Tibial nerve (tissue), 4 donors: ENCODE measurements at places on chromosomes 7 and 10.

- peak overlapping the region; percentile 64 for H3K4me3 ChIP-seq
- H3K27me3 ChIP-seq = no peaks in the 10 kb centered on the region
- no peaks in the 10 kb centered on the region for H3K36me3 ChIP-seq
- peaks cover 4% of the 10 kb centered on the region for H3K4me1 ChIP-seq
- peak overlapping the region; percentile 87 for H3K27ac ChIP-seq
Observed at GRCh38 chr10:29734962-29735627, 100.3 kb upstream of the SVIL start.

- no peak for DNase-seq
- H3K36me3 ChIP-seq = no peaks in the 10 kb centered on the region
- H3K4me1 ChIP-seq = peaks cover 8% of the 10 kb centered on the region
- H3K27me3 ChIP-seq = no peaks in the 10 kb centered on the region
Observed at GRCh38 chr7:116122972-116123595, 87.3 kb upstream of the TES start.

GRCh38 chr7:69814421-69814962 is 216.2 kb downstream of the AUTS2 start:
- no peaks in the 10 kb centered on the region for H3K36me3 ChIP-seq
- peaks cover 58% of the 10 kb centered on the region for H3K4me1 ChIP-seq
- peak overlapping the region; percentile 38 for H3K27ac ChIP-seq
- no peak overlapping the region for H3K4me3 ChIP-seq
- DNase-seq = no peak
- no peaks in the 10 kb centered on the region for H3K27me3 ChIP-seq

GRCh38 chr10:110460111-110460809 is 37.4 kb upstream of the DUSP5 start:
- peak overlapping the region; percentile 21 for H3K27ac ChIP-seq
- no peak overlapping the region for H3K4me3 ChIP-seq
- DNase-seq = no peak
- no peaks in the 10 kb centered on the region for H3K4me1 ChIP-seq

GRCh38 chr10:20396205-20396604 is 500.9 kb downstream of the NEBL start:
- H3K36me3 ChIP-seq = no peaks in the 10 kb centered on the region
- H3K27ac ChIP-seq = no peak overlapping the region
- no peak overlapping the region for H3K4me3 ChIP-seq
- H3K27me3 ChIP-seq = no peaks in the 10 kb centered on the region

DNA sequence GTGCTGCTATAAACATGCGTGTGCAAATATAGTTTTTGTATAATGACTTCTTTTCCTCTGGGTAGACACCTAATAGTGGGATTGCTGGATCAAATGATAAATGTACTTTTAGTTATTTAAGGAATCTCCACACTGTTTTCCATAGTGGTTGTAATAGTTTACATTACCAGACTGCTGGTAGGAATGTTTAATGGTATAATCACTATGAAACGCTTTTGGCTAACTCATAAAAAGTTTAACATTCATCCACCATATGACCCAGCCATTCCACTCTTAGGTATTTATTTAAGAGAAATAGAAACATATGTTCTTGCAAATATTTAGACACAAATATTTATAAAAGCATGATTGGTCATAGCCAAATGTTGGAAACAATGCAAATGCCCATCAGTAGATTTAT is 32.1 kb upstream of the TFEC start:
- H3K4me3 ChIP-seq = no peak overlapping the region
- H3K4me1 ChIP-seq = no peaks in the 10 kb centered on the region
- no peak for DNase-seq
- no peak overlapping the region for H3K27ac ChIP-seq
- no peaks in the 10 kb centered on the region for H3K27me3 ChIP-seq
- H3K36me3 ChIP-seq = no peaks in the 10 kb centered on the region

- no peaks in the 10 kb centered on the region for H3K36me3 ChIP-seq
- H3K4me1 ChIP-seq = no peaks in the 10 kb centered on the region
- H3K4me3 ChIP-seq = no peak overlapping the region
- DNase-seq = no peak
- no peaks in the 10 kb centered on the region for H3K27me3 ChIP-seq
Observed at GRCh38 chr7:119283353-119283752, 989.6 kb upstream of the KCND2 start.

DNA sequence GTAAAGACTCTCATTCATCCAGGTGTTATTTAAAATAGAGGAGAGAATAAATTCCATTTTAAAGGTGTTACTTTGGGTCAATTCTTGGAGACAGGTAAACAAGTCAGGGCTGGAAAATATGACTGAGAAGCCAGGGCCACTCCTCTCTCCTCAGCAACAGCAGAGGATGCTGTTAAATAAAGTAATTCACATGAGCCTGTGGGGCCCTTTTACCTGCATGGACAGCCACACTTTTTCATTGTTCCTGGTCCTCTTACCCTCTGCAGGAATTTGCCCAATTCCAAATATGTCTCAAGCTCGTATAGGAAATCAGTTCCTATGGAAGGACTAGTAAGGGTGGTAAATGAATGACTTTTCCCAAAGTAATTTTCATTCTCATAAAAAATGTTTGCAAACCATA is 420.1 kb upstream of the KLF6 start:
- H3K27me3 ChIP-seq = no peaks in the 10 kb centered on the region
- no peak for DNase-seq
- H3K36me3 ChIP-seq = no peaks in the 10 kb centered on the region
- no peaks in the 10 kb centered on the region for H3K4me1 ChIP-seq
- H3K27ac ChIP-seq = no peak overlapping the region
